ENCODE measurements at places on chromosomes 6 and 20.

DNA sequence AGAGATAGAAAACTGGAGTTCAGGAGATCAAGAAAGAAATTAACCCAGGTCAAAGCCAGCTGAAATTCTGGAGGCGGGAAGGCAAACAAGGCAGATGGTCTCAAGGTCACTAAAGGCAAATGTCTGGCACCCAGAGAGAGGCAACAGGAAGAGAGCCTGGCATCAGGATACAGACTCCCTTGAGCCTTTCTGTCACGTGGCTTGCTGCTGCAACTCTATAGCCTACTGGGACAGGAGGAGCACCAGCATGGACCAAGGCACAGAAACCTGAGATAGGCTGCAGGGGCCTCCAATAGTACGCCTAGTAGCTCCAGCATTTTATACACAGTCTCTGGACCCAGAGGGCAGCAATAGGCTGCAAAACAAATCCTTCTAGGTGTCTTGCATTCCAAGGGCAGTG lies 75.1 kb downstream of the SEL1L2 start:
- DNase-seq: no peak

GRCh38 chr6:73340048-73340447 lies 14.0 kb downstream of the DPPA5 start:
- no peak for DNase-seq

- no peak for DNase-seq
Observed at GRCh38 chr6:35260591-35261570, 1.3 kb downstream of the ZNF76 start.

GRCh38 chr6:53564401-53565065 lies 19.6 kb upstream of the GCLC start:
- no peak for DNase-seq
